Right lobe of liver (tissue), 6 donors: ENCODE measurements at places on chromosomes 1 and 21. TPM values are rescaled to one million over a fixed set of nuclear protein-coding genes. Genes with fewer than 3 reads are reported as not detected.
A peak's percentile ranks its signal among the peaks of the same experiment; 100 is the strongest.

- DNase-seq: no peak
Measured at GRCh38 chr21:27060190-27060589, 93.3 kb upstream of the ADAMTS5 start.

GRCh38 chr1:23198373-23198772, 18.9 kb downstream of the HTR1D start:
- no peak for DNase-seq

- no peak for DNase-seq
Measured at GRCh38 chr1:57632401-57632800, 208.5 kb upstream of the DAB1 start.

DNA sequence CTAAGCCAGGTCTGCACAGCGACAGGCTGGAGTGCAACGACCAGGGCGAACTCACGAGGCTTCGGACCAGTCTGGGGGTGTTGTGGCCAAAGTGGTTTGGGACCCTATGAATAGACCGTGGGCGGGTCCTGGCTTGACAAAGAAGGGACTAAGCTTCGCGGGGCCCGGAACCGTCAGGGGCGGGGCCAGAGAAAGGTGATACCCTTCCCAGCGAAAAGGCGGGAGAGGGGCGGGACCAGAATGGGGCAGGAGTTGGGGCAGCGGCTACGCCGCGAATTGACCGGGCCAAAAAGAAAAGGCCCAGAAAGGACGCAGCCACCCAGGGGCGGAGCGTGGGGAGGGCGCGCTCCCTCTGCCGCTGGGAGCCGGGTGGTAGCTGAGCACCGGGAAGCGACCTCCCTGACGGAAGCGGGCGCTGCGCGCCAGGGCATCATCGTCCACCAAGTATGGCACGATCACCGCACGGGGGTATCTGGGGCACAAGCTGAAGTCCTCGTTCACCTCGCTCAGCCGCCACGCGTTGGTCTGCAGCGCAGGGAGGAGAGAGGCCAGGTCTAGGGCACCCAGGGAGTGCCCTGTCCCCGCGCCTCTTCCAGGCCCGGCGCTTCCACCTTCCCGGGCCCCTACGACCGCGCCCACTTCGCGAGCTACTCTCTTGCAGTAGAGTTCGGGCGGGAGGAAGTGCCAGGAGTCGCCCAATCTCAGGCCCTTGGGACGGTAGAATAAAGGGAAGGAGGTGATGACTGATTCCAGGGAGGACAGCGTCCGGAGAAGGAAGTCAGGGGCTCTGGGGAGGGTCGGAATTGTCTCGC, 6.7 kb upstream of the FAM167B start:
- peak; percentile 76 for DNase-seq

DNA sequence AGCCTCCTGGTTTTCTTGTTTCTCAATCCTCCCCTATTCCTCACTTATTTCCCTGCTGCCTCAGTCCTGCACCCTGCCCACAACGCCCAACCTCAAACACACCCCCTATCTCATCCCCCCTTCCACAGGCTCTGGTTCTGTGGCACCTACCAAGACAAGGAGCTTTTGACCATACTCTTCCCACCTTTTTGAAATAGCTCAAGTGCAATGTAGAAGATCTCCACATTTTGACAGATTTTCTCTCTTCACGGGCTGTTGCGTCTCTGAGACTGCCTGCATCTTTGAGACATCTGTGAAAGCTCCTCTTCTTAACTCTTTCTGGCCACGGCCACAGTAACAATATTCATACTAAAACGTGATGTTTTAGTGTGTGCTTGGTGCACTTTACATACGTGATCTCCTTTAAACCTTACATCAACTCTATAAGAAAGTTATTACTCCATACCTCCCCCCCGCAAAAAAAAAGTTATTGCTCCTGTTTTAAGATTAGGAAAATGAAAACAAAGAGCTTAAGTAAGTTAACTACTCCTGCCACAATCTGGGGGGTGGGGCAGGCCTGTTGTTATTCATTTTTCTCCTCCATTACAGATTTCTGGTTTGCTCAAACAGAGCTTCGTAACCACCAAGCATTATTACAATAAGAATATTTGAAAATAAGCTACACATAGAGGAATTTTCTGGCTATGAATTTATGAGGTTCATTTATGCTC, 1.8 kb upstream of the SERBP1 start:
- no peak for DNase-seq

- no peak for DNase-seq
Measured at GRCh38 chr1:225763716-225764548, 13.7 kb upstream of the SRP9 start.

NHLH1 gene
- total RNA-seq: not detected

AKR1A1 gene
- 126 TPM for total RNA-seq

CRNN gene
- total RNA-seq: not detected

GPBP1L1 gene
- 73.5 TPM for total RNA-seq

APCS gene
- 958 TPM for total RNA-seq

PLPPR5 gene
- total RNA-seq: not detected

SLC9C2 gene
- not detected for total RNA-seq

MAGI3 gene
- 13.0 TPM for total RNA-seq
